Stimulated activated memory B cell treated with anti-CD40 and anti-IgM and Interleukin-4, amounts not matched to agents 10 μg/mL and 1 μg/mL and 100 μg/mL, for 72 hours (primary cell): ENCODE measurements at places on chromosomes 11 and 22.

DNA sequence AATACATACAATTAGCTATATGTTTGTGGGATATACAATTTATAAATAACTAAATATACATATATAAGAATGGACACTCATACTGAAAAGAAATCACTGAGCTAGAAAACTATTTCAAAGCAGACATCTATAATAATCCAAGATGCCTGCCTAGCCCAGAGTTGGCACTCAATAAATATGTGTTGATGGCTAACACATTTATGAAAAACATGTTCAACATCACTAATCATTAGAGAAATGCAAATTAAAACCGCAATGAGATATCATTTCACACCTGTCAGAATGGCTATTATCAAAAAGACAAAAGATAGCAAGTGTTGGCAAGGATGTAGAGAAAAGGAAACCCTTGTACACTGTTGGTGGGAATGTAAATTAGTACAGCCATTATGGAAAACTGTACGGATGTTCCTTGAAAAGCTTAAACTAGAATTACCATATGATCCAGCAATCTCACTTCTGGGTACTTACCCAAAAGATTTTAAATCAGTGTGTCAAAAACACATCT is 29.8 kb downstream of the POU2AF1 start:
- no peak for ATAC-seq

DNA sequence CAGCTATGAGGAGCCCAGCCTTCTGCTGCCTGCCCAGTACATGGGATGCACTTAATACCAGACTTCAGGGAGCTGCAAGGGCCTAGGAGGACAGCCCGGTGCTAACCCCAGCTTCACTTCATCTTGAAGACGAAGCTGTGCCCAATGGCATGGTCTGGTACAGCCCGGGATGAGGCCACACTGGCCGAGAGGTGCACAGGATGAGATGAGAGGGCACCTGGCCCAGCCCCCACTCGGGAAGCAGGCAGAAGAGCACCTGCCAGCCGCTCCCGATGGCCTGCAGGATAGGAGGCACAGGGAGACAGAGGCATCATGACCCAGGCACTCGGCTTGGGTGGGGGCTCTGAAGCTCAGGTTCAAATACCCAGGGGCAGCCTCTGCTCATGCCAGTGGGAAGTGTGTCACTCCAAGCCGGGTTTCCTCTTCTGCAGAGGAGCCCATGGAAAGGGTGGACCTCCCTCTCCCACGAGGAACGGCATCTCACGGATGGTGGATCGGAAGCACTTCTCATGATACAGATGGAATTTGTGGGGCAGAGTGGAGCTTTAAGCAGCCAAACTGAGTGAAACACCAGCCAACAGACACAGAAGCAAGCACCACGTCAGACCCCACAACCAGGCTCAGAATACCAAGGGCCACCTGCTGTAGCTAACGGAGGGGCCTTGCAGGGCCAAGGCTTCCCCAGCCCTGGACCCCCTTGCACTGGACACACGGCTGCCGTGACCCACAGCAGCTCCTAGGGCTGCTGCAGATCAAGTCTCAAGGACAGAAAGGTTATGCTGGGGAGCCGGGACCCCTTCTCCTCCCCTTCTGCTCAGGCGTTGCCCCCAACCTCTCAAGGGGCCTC is 875.2 kb downstream of the BRD1 start:
- ATAC-seq = no peak

GRCh38 chr11:129932381-129933067 is 37.1 kb upstream of the NFRKB start:
- ATAC-seq = no peak

DNA sequence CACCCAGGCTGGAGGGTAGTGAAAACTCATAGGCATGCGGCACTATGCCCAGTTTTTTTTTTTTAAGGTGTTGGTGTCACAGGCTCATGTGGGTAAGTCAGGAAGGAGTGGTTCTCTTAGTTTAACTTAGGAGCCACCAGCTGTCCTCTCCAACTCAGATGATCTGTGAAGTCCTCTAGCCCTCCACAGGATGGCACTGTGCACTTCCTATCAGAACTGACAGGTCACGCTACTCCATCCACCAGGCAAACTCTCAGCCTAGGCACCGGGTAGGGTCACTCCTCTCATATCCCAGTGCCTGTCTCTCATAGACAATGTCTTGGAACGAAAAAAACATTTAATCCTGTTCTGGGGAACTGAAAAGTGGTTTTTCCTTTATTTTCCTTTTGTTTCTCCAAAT is 16.5 kb downstream of the NAP1L4 start:
- peak; percentile 72 for ATAC-seq

DNA sequence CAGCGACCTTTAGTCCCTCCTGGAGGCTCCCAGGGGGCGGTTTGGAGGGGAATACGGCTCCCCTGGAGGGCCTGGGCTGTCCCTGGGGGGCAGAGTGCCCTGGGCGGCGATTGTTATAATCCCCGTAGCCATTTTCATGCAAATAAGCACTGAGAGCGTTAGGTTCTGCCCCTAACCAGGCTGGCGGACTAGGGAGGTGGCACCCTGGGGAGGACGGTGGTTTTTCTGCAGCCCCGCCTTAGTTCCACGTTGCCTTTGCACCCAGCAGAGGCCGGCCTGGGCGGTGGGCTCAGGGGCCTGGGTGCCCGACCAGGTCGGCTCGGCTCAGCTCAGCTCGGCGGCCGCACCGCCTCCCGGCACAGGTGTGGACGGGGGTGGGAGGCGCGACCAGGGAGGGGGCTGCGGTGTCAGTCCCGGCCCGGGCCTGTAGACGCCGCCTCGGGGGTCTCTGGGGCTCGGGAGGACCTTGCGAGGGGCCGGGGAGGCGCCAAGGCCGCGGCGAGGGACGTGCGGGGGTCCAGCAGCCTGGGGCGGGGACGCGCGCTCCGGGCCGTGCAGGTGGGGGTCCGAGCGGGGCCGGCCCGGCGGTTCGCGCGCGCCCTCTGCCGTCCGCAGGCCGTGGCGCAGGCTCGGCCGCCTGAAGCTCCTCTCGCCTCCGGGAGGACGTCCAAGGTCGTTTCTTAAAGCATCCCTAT is 2.3 kb upstream of the DUSP8 start:
- peak; percentile 84 for ATAC-seq

GRCh38 chr11:123195188-123196059 is at the start of gene CLMP:
TSS of gene CLMP (minus strand) at chr11:123195248. CDS start at chr11:123194940, 308 bp downstream.
- peak; percentile 18 for ATAC-seq

- no peak for ATAC-seq
Observed at GRCh38 chr11:34359548-34359891, 1.7 kb upstream of the ABTB2 start.

DNA sequence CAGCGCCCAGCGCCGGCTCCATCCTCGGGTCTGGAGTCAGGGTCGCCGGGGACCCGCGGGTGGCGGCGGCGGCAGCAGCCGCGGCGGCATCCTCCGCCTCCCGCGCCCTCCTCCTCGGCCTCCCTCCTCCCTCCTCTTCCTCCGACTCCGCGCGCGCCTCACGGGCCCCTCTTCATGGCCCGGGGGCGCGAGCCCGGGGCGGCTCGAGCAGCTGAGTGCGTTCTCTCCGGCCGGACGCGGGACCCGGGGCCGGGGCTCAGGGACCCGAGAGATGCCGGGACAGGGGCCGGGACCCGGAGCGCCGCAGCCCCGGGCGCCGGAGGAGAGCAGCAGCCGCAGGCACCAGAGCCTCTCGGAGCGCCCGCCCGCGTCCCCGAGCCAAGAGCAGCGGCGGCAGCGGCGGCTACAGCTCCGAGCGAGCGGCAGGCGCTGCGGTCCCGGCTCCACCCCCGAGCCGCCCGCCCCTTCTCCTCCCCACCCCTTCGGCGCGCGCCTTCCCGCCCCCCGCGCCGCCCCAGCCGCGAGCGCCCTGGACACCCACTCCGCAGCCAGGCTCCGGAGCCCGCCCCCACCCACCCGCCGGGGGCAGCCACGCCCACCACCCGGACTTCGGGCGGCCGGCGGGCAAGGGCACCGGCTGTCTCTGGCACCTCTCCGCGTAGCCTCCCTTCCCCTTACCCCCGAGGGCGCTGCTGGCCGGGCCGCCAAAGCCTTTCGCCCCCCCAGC is at the start of gene CHST1:
Gene CHST1 (minus strand): TSS at position 417 of the 727 bp plus-strand sequence. CDS start 14,699 bp downstream, outside the sequence.
- no peak for ATAC-seq

DNA sequence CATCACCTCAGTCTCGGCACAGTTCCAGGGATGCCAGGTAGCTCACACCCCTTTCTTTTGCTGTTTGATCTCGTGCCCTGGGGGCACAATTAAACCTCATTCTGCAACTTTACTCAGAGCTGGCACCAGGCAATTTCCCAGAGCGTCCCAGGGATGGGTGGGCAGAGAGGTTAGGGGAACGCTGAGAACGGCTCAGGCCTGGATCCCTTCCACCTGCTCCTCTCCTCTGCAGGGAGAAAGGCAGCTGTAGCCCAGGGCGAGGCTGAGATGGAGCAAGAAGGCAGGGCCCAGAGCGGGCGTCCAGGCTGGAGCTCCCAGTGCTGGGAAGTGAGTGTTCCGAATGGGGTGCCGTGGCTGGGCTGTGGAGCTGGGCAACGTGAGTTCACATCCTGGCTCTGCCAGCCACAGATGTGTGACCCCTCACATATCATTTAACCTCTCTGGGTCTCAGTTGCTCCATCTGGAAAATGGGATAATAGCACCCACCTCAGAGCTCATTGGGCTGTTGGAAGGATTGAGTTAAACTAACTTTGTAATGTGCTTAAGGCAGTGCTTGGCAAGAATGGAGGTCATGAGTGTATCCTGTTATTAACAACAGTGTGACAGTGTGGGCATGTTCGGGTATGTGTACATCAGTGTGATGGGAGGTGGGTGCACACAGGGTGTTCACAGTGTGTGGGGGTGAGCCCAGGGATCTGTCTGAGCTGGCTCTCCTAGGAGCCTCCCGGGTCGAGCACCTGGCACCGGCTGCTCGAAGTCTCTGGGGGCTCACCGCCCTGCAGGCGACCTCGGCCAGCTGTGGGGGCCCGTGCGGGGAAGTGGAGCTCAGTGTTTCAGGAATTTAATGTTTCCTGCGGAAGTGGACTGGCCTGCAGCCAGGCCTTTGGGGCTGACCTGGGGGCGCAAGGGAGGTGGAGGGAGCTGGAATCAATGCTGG is 15.5 kb downstream of the OTUB1 start:
- no peak for ATAC-seq

- ATAC-seq = no peak
Observed at GRCh38 chr11:67370351-67371076, 2.9 kb downstream of the CLCF1 start.

GRCh38 chr11:102762361-102762767 is 18.1 kb downstream of the MMP10 start:
- ATAC-seq = no peak

DNA sequence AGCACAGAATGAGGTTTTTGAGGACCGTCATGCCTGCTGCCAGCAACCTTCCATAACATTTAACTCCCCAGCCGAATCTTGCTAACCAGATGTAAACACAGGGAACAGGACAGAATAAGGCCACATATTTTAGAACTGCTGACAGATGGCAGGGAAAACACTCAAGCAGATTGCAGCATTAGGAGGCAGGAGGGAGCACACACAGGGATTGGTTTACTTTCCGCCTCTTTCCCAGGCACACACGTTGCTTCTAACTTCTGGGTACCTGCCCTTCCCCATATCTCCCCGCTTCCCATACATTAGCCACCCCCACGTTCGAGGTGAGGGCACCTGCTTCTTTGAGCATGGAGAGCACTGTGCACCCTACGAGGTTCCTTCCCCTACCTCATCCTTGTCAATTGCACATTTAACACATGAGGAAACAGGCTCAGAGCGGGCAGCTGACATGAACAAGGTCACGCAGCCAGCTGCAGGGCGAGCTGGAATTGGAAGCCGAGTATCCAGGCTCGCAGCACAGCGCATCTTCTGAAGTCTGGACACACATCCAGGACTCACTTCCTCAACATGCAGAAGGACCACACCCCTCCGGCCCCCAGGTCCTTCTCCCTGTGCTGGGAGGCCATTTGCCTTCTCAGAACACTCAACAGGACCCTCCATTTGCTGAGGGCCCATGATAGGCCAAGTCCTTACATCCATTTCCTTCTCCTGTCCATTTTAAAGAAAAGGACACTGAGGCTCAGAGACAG is 18.7 kb downstream of the ASPHD2 start:
- no peak for ATAC-seq

DNA sequence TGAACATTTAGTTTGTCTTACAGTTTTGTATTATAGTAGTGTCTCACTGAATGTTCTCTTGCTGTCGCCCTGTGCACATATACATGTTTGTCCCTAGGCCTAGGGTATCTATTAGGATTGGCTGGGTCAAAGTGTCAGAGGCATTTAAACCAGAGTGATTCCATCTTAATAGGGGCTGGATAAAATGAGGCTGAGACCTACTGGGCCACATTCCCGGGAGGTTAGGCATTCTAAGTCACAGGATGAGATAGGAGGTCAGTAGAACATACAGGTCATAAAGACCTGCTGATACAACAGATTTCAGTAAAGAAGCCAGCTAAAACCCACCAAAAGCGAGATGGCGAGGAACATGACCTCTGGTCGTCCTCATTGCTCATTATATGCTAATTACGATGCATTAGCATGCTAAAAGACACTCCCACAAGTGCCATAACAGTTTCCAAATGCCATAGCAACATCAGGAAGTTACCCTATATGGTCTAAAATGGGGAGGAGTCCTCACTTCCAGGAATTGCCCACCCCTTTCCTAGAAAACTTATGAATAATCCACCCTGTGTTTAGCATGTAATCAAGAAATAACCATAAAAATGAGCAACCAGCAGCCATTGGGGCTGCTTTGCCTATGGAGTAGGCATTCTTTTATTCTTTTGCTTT is 82.6 kb downstream of the LDLRAD3 start:
- no peak for ATAC-seq

- no peak for ATAC-seq
Observed at GRCh38 chr11:106463154-106463553, 385.7 kb downstream of the AASDHPPT start.

DNA sequence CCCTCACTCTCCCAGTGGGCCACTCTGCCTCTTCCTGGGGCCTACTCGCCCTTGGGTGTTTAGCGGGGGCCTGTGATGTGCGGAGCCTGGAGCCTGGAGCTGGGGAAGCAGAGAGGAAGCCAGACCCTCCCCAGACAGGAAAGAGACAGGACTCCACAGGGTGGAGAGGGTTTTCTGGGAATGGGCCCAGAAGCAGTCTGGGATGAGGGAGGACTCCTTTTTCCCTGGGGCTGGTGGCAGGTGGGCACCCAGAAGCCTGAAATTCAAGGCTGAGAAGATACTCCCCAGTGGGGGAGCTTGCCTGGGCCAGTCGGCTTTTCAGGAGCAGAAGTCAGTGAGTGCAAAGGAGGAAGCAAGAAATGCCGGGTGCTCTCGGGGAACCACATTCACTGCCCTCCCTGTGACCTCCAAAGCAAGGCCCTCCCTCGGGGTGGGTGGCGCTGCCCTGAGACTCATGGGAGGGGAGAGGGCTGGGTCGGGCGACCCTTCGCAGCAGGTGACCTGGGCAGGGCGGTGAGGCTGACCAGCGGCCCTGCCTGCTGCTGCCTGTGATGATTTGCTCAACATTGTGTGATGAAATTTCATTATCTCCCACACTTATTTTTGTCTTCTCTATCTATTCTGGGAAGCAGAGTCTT is 1377.4 kb downstream of the BRD1 start:
- ATAC-seq = peak; percentile 42

DNA sequence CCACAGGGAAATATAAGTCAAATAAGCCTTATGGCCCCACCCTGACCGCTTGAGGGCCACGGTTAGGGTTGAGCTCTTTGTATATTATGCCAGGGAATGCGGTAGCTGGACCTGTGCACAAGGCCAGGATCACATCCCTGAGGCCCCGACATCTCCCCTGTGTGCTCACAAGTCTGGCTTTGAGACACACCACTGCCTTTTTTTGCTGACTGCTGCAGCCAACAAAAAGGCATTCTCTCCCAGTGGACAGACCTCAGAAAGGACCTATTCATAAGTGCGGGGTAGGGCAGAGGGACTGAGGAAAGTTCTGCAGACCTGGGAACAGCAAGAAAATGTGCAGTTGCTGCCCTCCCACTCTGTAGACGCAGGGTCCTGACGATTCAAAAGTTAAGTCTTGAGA is 3.4 kb upstream of the SIDT2 start:
- ATAC-seq = no peak

- ATAC-seq = no peak
Observed at GRCh38 chr22:31122532-31123291, at the start of gene INPP5J. TSS of gene INPP5J (plus strand) at chr22:31122966. CDS start at chr22:31123015, 49 bp downstream.
